ENCODE measurements at places on chromosomes 11 and 22.

- no peak for DNase-seq
Observed at GRCh38 chr11:35112056-35112845, 26.7 kb upstream of the CD44 start.

GRCh38 chr11:13316528-13316961, 39.0 kb downstream of the BMAL1 start:
- no peak for DNase-seq

DNA sequence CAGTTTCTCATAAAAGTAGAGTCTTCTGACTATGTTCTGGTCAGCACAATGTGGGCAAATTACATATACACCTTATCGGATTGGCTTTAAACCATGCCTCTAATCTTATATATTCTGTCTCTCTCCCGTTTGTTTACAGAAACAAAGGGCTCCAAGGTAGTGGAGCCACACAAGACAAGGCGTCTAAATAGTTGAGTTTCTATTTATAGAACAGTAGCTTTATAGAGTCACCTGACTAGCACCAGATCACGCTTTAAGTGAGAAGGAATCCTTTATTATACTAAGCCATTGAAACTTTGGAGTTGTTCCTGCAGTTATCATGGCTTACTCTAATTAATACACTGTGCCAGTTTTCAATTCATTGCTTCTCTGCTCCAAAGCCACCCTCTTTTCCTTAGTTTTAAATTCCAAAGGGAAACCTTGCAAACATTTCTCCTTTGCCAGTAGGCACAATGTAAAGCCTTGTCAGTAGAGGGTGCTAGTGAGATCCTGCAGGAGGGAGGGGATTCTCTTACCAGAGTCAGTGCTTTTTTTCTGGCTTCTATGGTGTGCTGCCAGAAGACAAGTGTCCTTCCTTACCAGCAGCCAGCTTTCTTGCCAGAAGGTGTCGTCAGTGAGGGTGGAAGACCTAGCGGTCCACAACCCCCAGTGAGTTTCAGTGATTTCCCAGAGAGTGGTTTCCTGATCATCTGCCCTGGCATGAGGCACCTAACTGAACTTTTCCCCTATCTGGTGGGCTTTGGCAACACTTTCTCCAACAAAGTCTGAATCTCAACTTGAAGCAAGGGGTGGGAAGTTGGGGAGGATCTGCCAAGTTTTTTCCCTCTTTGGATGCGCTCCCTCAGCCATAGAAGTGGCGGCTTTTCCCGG, 71.7 kb downstream of the RAB38 start:
- DNase-seq: peak; percentile 35

- no peak for DNase-seq
Observed at GRCh38 chr22:46611189-46611588, 9.0 kb upstream of the GRAMD4 start.

DNA sequence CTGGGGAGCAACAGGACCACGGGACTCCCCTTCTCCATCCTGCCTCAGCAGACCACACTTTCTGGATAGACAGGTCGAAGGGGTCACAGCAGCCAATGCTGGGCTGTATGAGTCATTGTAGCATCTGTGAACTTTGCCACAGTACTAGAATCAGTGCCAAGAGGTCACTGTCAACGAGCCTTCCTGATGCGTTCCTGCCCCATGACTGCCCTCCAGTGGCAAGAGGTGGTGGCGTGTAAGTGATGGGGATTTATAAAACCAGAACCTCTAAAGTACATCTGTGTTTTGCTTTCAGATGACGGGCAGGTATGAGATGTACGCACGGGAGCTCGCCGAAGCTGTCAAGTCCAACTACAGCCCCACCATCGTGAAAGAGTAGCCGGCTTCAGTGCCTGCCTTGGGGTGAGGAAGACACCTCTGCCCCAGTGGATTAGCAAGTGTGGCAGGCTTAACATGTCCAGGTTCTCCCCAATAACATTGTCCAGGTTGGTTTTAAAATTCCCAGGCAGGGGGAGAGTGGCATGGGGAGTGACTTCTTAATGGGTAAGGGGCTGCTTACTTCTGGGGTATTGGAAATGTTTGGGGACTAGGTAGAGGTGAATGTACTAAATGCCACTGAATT, 29.4 kb downstream of the GUCD1 start:
- no peak for DNase-seq

DNA sequence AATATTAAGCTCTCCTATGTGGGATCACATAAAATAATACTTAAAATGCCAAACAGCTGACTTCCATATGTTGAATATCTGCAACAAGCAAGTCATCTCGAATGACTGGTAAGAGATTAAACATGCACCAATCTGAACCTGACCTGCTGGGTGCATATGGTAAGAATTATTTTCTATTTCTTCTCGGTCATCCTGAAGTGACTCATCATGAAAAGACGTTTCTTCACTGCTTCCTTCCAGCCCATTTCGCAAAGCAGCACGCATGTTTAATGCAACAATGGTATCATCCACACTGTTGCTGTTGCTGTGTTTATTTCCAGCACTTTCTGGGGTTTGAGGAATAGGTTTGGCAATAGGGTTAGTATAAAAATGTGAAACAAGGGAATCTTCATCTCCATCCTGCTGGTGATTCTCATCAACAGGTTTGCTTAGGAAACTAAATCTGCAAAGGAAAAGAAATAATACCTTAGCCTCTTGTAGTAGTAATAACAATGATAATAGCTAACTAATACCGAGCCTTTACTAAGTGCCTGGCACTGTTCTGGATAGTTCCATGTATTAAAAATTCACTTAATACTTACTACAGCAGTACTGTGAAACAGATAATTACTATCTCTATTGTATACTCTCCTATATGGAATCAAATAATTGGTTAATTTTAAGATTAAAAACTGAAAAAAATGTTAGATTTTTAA, 52.0 kb upstream of the CHRNA10 start:
- peak; percentile 34 for DNase-seq

DNA sequence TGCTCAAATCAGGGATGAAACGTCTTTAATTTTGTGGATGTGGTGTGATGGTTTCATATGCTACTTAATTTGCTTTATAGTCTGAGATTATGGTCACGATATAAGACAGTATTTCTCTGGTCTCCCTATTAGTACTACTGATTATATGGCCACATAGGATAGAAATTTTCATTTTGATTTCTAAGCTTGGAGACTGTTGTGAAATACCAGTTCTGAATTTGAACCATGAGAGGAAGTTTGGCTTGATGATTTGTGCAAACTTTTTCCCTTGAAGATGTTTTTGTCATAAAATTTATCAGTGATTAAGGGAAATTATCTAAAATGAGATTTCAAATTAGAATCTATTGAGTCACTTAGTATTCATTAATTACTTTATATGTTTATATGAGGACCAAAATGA, 2.7 kb downstream of the RNF169 start:
- DNase-seq: no peak

DNA sequence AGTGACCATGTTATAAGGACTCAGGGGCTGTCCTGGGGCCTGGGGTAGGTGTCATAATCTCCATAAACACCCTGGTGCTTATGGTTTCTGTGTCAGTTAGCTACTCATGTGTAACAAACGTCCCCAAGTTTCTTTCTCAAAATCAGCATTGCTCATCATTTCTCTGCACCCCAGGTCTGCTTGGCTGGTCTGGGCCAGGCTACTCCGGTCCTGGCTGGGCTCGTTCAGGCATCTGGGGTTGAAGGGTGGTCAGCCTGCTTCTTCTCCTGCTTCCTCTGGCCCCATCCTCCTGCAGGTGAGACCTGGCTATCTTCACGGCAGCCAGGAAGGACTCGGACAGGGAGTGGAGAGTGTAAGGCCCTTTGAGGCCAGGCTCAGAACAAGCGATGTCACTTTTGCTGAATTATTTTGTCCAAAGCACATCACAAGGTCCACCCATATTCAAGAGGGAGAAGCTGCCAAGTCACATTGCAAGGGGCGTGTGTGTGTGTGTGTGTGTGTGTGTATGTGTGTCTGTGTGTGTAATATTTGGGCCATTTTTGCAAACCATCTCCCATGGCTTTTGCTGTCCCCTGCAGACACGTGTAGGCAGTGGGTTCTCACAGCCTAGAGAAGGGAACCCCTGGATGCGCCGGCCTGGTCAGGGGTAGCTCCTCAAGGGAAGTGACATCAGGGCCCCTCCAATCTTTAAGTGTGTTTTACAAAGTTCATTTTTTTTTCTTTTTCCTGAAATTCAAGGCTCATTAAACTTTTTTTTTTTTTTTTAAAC, 535.8 kb downstream of the TBC1D22A start:
- DNase-seq: no peak

GRCh38 chr11:4026389-4026788, 68.2 kb upstream of the RRM1 start:
- no peak for DNase-seq

GRCh38 chr11:64403106-64403505, 44.1 kb downstream of the RPS6KA4 start:
- DNase-seq: no peak

- no peak for DNase-seq
Observed at GRCh38 chr11:76654298-76654851, 16.2 kb downstream of the LRRC32 start.

GRCh38 chr11:66418168-66418985, 2.5 kb upstream of the NPAS4 start:
- peak; percentile 77 for DNase-seq

GRCh38 chr11:76653012-76653673, 17.4 kb downstream of the LRRC32 start:
- DNase-seq: no peak

- no peak for DNase-seq
Observed at GRCh38 chr11:61505640-61506155, 2.9 kb upstream of the LRRC10B start.

DNA sequence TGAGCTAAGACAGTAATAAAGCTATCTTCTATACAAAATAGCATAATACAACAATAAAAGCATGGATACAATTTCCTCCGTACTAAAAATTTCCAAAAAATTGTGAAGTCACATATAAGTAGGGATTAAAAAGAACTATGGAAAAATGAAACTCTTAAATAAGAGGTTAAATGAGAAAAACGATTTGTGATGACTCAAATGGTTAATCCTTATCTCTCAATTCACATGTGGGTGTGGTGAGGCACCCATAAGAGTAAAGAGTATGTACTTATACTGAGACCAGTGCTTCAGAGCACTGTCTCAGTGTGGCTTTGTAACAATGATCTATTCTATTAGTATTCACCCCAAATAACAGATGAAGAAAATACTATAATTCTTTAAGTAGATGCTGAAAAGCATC, 25.0 kb upstream of the CCDC34 start:
- no peak for DNase-seq

- no peak for DNase-seq
Observed at GRCh38 chr11:120124355-120124754, 13.6 kb downstream of the TRIM29 start.

GRCh38 chr11:85947431-85948272, 92.5 kb downstream of the CCDC83 start:
- peak; percentile 73 for DNase-seq

DNA sequence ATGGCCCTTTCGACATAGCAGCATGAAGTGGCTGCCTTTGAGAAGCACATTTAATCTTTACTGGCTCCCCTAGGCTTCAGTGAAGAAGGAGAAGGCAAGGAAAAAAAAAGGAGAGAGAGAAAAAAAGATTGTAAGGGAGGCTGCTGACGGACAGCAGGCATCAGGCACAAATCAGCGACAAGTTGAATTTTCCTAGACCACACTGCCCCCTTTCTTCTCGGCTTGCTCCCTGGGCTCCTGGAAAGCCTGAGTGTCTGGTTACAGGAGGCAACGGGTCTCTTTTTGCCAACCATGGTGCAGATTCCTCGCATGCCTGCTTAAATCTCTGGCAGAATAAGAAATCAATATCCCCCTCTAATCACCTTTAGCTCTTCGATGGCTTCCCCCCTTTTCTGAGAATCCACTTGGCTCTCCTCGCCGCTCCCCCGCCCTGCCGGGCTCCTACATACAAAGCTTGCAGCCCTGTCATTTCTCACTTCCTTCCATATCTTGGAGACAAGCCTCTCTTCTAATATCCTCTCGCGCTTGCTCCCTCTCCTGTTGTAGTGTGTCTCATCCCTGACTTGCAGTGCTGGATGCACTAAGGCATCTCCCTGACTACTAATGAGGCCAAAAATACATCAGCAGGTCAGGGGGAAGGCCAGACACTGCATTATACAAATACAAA, 14.3 kb downstream of the BLID start:
- peak; percentile 88 for DNase-seq

GRCh38 chr11:79461144-79461543, 20.3 kb upstream of the TENM4 start:
- DNase-seq: no peak

DNA sequence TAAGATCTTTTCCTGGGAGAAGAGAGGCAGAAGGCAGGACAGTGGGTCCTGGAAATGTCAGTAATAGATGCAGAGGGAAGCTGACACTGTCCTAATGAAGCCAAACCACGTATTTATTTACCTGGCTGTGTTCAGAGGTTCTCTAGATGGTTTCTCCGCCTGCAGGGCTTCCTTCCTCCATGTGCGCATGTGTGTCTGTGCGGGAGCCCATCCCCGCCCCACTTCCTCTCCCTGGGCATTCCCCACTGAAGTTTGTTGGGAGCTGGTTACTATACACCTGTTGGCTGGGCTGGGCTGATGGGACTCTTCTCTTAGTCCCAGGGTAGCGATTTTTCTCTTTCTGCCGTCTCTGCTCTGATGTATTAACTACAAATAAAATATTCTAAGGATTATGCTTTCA, 204.9 kb upstream of the TBCEL start:
- DNase-seq: no peak

DNA sequence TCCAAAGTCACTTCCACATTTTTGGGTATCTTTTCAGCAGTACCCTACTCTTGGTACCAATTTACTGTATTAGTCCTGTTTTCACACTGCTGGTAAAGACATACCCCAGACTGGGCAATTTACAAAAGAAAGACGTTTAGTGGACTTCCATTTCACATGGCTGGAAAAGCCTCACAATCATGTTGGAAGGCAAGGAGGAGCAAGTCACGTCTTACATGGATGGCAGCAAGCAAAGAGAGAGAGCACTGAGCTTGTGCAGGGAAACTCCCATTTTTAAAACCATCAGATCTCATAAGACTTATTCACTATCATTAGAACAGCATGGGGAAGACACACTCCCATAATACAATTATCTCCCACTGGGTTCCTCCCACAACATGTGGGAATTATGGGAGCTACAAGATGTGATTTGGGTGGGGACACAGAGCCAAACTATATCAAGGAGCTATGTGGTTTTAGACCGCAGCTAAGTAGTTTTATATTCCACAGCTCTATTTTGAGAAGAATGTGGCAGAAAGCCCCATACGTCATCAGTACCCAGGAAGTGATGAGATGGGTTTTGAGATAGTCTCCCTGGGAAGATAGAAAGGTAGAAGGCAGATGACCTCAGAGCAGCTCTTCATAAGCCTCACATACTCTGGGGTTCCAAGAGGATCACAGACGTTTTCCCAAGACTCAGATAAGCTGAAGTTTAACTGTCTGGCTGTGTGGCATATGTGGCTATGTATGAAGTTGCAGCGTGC, 96.3 kb downstream of the APIP start:
- DNase-seq: no peak

- DNase-seq: no peak
Observed at GRCh38 chr11:128039140-128040021, 548.0 kb downstream of the ETS1 start.

GRCh38 chr22:25070956-25071355, 118.4 kb downstream of the KIAA1671 start:
- no peak for DNase-seq

GRCh38 chr22:40764763-40765441, 54.2 kb downstream of the SLC25A17 start:
- DNase-seq: no peak

GRCh38 chr22:40396882-40397281, 26.5 kb downstream of the SGSM3 start:
- peak; percentile 38 for DNase-seq

- DNase-seq: no peak
Observed at GRCh38 chr11:897253-898142, 13.1 kb downstream of the CHID1 start.

Data from retinal pigment epithelial cell (primary cell).